Activated naive CD8-positive, alpha-beta T cell treated with anti-CD3 and anti-CD28 coated beads, Interleukin-2, amount 50 U/mL, for 24 hours (primary cell): ENCODE measurements at places on chromosomes 3 and 15.

GRCh38 chr15:100186960-100187359, 154.8 kb downstream of the ADAMTS17 start:
- DNase-seq, result no peak

DNA sequence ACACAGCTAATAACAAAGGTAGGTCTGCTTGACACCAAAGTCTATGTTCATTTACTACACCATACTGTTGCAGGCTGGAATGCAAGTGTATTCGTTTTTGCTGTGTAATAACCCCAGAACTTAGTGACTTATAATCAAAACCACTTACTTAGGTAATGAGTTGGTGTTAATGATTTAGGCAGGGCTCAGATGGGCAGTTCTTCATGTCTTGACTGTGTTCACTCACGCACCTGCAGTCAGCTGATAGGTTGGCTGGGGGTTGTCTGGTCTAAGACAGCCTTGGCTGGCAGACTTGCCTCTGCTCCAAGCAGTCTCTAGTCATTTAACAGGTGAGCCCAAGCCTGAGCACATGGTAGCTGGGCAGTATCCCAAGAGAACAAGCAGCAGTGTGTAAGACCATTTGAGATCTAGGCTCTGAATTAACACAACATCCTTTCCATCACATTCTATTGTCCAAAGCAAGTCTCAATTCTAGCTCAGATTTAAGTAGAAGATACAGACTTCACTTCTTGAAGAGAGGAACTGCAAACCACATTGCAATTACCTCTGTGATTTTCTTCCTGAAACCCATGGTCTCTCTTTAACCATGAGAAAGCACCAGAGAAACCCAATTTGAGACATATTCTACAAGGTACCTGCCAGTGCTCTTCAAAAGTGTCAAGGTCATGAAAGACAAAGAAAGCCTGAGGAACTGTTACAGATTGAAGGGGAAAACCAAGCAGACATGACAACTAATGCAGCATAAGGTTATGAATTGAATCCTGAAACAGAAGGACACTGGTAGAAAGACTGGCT, 13.3 kb upstream of the DCLK3 start:
- DNase-seq, result no peak

- DNase-seq, result no peak
Observed at GRCh38 chr3:141649871-141650270, 88.2 kb upstream of the RNF7 start.

DNA sequence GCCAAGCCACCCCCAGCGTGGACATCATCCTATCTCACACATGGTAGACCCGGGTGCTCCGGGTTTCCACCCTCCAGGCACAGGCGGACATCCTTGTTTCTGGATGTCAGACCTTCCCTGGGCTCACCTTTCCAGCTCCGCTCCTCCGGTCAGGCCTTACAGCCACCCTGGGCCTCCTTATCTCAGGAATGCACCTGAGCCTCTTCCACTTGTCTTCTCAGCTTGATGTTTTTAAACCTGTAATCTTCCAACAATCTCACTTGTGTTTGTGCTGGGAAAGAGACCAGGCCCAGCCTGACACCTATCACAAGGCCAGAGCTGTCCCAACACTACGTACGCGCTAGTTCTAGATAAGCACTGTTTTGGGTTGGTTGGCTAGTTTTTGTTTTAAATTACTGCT, 53.9 kb downstream of the NIPA2 start:
- no peak for DNase-seq

GRCh38 chr3:81308306-81308705, 453.1 kb downstream of the GBE1 start:
- no peak for DNase-seq

DNA sequence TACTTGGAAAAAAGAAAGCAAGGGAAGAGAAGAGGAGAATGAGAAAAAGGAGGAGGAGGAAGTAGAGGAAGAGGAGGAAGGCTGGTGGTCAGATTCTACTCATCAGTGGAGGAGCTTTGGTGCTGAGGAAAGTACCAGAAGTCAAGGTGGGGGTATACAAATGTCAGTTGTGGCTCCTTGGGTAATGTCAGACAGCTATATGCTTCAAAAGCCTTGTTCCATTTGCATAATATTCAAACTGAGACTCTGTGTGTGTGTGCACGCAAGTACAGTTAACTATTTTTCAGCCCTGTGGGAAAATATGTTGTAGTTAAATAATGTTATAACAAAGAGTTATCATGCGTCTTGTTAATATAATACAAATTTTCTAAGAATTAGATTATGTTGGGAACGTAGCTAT, 609.7 kb downstream of the PDCD6IP start:
- no peak for DNase-seq

DNA sequence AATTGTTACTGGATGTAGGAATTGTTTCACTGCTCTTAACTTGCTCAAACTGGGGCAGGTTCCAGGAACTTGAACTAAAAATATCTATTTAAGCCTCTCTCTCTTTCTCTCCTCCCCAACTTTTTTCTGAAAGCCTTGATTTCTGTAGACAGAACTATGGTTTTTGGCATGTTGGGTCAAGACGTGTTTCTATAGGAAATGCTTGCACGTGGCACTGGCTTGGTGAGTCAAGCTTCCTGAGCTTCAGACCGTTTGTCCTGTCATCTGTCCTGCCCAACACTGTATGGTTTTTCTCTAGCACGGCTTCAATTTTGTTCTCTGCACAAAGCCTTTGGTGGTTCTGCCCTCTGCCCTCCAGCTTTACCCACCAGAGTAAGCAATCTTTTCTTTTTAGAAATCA, 13.5 kb downstream of the EAF1 start:
- DNase-seq, result no peak

GRCh38 chr3:103406320-103406850, 971.6 kb downstream of the ZPLD1 start:
- no peak for DNase-seq

GRCh38 chr15:79132770-79133169, 42.2 kb upstream of the RASGRF1 start:
- no peak for DNase-seq

DNA sequence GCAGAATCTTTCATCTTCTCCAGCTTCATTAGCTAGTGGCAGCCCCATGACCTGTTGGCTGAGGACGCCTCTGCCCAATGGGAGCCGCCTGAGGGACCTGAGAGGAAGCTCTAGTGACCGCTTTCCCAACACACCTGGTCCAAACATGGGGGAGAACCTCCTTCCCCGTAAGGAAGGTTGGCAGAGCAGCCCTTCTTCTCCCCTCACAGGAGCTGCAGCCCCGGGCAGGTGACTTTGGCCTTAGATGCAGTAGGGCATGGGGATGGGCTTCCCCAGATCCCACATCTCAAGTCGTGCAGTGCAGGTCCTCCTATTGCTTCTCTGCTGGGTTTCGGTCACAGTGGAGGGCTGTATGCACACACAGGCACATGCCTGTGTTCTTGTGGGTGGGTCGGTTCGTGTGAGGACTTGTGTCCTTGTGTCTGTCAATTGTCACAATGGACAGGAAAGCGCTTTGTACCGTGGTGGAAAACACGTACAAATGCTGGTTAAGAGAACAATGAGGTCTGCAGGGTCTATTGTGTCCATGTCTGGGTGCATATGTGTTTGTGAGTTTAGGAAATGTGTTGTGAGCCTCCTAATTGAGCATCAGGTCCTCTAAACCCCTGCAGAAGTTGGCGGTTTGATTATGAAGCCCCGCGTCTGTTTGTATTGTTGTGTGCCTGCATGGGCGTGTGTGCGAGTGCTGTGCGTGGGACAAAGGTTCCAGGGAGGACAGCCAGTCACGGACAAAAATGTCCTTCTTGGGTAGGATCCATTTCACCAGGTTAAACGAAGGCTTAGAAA, 1.4 kb downstream of the ISLR2 start:
- no peak for DNase-seq

DNA sequence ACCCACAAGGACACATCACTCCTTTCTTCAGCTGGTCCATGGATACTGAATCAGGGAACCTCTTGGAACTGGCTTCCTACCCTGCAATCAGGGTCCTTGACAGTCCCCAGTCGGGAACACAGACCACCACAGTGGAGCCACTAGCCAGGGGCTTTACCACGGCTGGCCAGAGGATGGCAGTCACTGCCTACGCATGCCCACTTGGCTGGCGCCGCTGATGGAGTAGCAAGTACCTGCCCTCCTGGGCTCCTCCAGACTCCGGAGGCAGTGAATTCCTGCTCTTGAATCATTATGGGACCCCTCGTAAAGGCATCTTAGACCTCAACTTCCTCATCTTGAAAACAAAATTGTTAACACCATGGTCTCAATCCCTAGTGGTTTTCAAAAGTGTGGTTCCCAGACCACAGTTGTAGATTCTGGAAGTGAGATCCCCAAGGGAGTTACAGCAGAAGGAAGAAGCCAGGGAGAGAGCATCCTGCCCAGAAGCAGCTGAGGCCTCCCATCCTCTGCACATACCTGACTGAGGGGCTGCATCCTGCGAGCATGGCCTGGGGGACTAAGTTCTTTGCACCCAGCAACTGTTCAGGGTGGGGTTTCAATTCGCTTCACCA, 9.1 kb upstream of the SKIC8 start:
- DNase-seq, result peak; percentile 72

DNA sequence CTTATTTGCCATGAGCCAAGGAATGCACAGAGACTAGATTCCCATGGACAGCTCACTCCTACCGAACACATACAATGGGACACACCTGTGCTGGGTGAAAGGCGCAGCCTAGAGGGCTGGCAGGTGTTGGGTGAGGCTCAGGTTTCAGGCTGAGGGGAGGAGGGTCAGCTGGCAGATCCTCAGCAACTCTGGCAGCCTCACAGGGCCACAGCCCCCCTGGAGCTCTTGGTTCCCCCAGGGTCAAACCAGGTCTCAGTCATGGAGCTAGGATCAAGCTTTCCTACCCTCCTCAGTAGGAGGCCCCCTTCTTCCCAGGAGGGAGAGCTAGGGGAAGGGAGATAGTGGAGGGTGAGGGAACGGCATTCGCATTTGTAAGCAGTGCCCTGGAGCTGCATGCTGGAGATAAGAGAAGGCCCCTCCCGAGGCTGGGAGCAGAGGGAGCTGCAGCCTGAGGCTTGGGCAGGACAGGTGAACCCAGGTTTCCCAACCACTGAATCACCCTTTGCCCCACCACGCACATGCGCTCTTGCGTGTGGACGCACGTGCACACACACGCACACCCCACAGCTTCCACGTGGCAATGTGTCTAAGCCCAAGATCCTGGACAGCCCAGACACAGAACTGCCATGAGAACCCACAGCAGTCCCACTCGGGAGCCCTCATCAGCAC, 26.3 kb upstream of the TFRC start:
- no peak for DNase-seq

- no peak for DNase-seq
Observed at GRCh38 chr3:150931745-150932144, 26.5 kb upstream of the MINDY4B start.
